Vagina (tissue), 2 donors: ENCODE measurements at places on chromosomes 13 and 19.

DNA sequence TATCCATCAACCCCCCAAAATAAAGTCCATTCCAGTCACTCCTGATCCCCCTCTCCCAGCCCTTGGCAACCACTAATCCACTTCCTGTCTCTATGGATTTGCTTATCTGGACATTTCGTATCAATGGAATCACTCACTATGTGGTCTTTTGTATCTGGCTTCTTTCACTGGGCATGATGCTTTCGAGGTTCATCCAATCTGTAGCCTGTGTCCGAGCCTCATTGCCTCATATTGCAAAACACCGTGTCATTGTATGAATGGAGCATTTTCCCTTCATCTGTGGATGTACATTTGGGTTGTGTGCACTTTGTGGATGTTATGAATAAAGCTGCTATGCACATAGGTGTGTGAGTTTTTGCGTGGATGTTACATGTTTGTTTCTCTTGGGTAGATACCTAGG, 1.4 kb upstream of the FZR1 start:
- DNase-seq: no peak

DNA sequence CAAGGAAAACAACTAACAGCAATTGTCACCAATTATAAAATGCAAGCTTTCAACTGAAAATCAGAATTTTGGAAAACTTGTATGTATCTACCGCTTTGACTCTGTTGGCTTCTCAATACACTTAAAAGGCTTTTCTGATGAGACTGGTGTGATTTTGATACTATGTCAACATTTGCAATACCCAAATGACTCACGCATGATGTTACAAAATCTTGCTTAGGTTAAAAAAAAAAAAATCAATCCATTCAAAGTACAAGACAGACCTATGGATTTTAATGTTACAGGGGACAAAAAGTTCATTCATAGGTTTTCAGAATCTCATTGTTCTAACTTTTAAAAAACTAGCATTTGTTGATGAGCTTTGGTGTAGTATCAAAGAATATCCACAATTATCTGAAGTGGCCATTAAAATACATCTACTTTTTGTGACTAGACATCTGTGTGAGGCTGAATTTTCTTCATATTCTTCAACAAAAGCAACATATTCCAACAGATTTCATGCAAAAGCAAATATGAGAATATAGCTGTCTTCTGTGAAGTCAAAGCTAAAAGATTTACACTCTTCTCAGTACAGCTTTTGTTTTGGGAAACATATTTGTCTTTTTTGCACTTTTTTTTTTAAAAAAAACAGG, 10.7 kb downstream of the ELF1 start:
- DNase-seq: no peak

DNA sequence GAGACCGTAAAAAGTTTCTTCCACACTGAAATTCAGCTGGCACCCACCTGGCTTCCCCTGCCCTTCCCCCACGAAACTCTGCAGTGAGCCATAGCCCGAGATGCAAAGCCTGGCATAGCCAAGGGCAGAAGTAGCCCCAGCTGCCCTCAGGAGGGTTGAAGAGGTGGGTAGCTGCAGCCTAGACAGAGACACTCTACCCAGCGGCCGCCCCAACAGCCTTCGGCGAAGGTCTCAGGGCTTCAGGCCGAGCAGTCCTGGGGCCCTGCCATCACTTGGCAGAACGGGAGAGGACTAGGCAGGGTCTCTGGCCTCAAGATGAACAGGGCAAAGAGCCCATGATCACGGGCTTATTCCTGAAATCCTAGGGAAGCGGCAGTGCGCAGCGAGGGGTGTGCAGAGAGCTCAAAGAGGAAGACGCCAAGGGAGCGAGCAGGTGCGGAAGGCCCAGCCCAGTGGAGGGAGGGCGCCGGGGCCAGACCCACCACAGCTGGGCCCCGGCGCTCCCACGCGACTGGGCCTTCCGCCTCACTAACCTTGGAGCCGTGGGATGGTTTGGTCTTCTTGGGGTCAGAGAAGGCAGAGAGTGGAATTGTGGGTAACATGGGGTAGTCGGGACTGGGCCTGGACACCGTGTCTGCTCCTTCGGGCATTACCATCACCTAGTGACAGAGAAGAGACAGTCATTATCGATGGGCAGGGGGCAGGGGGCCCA, 53.2 kb downstream of the MLLT1 start:
- DNase-seq: no peak

- no peak for DNase-seq
Observed at GRCh38 chr19:5035793-5036697, 67.1 kb downstream of the KDM4B start.

DNA sequence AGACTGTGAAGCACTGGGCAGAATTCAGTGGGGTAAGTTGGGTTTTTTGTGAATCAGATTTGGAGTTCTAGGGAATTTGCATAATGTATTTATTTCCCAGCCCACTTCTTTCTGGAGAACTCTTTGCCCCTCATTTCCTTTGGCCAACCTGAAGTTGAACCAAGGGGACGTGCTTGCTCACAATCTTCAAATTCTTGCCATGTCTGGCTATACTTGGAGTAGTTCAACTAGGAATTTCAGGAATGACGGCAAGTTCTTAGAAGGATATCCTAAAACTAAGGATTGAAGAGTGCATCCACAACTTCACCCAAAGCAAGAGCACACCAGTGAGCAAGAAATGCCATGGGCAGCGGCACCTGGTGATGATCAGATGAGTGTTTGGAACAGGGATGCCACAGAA, 88.5 kb downstream of the TEX26 start:
- no peak for DNase-seq

- no peak for DNase-seq
Observed at GRCh38 chr19:54518844-54519243, 16.2 kb downstream of the LAIR2 start.
